ENCODE measurements at places on chromosomes 1 and 21.

DNA sequence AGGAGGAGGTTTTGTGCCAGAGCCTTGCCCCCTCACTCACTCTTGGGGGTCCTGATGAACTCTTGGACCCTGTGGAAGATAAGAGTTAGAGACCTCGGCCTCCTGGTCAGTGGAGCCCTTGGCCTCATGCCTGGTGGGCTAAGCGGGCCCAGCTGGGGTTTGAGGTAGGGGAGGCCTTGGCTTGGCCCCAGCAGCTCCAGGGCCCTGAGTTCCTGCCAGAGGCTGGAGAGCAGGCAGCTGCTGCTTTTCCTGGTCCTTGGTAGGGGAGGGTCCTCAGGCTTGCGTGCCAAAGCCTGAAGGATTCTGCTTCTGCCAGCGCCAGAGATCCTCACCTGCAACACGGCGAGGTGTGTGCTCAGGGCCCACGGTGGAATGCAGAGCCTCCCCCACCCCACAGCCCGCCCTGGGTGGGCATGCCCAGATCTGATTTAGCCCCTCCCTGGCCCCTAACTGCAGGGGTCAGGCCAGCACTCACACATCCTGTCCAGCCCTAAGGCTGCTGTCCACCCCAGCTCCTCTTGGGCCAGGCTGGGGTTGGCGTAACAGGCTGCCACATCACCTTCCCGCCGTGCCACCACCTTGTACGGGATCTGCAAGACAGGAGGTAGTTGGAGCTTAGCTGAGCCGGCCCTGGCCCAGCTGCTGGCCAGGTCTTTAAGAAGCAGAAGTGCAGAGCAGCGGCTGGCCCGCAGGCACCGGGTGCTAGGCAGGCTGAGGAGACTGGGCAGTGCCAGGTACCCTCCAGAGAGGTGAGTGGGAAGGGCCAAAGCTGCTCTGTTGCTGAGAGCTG is 4.7 kb downstream of the GALE start:
- DNase-seq = no peak

GRCh38 chr1:210783925-210784324 is 350.0 kb downstream of the KCNH1 start:
- no peak for DNase-seq

- peak; percentile 85 for DNase-seq
Measured at GRCh38 chr21:39867198-39867650, at the start of gene PCP4. PCP4 (plus strand) TSS chr21:39867438; CDS start chr21:39867502, 64 bp downstream.

- no peak for DNase-seq
Measured at GRCh38 chr1:40305451-40305850, 11.6 kb downstream of the COL9A2 start.

DNA sequence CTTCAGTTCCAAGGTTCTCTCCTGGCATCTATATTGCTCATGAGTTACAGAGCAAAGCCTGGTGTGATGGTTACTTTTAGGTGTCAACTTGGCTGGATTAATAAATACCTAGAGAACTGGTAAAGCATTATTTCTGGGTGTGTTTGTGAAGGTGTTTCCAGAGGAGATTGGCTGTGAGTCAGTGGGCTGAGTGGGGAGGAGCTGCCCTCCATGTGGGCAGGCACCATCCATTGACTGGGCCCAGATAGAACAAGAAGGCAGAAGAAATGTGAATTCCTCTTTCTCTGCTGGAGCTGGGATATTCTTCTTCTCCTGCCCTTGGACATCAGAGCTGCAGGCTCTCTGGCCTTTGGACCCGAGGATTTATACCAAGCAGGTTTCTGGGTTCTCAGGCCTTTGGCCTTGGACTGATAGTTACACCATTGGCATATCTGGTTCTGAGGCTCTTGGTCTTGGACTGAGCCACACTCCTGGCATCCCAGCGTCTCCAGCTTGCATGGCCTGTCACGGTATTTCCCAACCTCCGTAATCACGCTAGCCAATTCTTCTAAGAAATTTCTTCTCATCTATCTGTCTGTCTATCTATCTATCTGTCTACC is 44.5 kb downstream of the B3GALT5 start:
- DNase-seq = no peak

DNA sequence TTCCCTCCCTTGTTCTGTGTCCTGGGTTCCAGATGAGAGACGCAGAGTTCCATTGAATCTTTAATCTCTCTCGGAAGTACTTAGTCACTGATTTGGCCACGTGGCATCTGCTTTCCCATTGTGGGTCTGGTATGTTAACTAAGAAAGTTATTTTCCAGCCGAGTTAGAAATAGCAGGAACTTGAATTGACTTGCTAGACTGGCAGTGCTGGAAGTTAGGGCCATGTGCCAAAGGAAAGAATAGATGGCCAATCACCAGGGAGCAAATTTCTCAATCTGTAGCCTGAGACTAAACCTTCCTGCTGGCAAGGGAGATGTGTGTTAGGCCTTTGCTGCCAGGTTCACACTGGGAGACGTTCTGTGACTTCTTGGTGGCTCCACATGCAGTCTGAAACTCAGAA is 24.2 kb upstream of the SLFNL1 start:
- DNase-seq = no peak

- DNase-seq = no peak
Measured at GRCh38 chr21:33113131-33113530, 43.2 kb downstream of the OLIG1 start.

GRCh38 chr21:34029743-34030528 is 43.4 kb upstream of the MRPS6 start:
- DNase-seq = no peak

GRCh38 chr1:154425172-154425571 is 20.0 kb downstream of the IL6R start:
- DNase-seq = no peak

- no peak for DNase-seq
Measured at GRCh38 chr1:152397474-152397873, 16.6 kb downstream of the CRNN start.

GRCh38 chr1:211183747-211184313 is 49.9 kb upstream of the KCNH1 start:
- no peak for DNase-seq

GRCh38 chr1:154807048-154807591 is 63.0 kb downstream of the KCNN3 start:
- DNase-seq = no peak

- DNase-seq = no peak
Measured at GRCh38 chr1:34858901-34859445, 576 bp downstream of the SMIM12 start.

GRCh38 chr21:21137986-21138385 is 139.8 kb downstream of the NCAM2 start:
- no peak for DNase-seq

DNA sequence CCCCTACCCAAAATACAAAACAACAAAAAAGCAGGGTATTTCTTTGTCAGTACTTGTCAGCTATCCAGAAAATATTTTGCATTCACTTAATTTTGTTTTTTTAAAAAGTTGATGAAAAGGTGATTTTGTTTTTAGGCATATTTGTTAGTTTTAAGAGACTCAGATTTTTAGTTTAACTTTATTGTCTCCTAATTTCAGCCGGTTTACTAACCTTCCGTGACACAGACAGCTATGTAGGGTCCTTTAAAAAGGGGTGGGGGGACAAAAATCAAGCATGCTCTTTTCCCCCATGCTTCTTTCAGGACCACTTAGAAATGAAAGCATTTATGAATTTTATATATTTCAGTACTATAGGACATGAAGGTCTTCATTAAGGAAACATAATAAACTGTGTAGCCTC is 1.6 kb downstream of the PBX1 start:
- no peak for DNase-seq

DNA sequence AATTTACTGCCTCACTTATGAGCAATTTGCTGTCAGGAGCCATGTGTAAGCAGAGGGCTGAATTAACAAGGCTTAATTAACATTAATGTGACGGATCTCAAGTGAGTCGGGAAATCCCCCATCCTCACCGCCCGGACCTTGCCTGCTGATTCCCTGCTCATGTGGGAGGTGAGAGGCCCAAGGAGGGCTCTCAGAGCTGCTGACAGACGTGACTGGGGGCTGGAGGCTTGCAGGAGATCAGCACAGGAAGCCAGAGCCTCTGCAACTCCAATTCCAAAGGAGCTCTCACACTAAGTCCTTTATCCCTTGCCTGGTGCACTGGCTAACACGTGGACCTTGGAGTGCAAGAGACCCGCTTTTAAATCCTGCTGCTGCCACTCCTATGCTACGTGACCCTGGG is 19.4 kb downstream of the LRP8 start:
- no peak for DNase-seq

GRCh38 chr1:234216116-234216703 is 157.0 kb upstream of the COA6 start:
- DNase-seq = no peak

- DNase-seq = peak; percentile 44
Measured at GRCh38 chr1:76303340-76303717, 228.8 kb downstream of the ST6GALNAC3 start.

DNA sequence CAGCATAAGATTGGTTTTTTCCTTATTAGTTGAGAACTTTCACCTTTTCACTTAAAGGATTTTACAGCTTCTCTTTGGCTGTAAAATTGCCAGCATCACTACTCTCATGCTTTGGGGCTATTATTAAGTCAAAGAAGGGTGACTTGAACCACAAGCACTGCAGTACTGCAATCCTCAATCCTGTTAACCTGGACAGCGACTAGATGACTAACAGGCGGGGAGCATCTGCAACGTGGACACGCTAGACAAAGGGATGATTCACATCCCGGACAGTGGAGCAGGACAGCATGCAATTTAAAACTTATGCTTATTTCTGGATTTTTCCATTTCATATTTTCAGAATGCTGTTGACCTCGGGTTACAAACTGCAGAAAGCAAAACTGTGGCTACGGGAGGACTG is 8.1 kb downstream of the ARV1 start:
- no peak for DNase-seq

GRCh38 chr1:90340606-90341005 is 345.7 kb downstream of the ZNF326 start:
- peak; percentile 23 for DNase-seq

- DNase-seq = no peak
Measured at GRCh38 chr1:224867715-224868114, 61.8 kb upstream of the DNAH14 start.

GRCh38 chr1:81558291-81559076 is 242.2 kb upstream of the ADGRL2 start:
- no peak for DNase-seq

- no peak for DNase-seq
Measured at GRCh38 chr1:44425341-44426082, 20.5 kb downstream of the RNF220 start.

GRCh38 chr1:109910963-109911798 is 532 bp downstream of the CSF1 start:
- DNase-seq = no peak
